Inflammatory macrophage treated with lipopolysaccharide for 1 hour (primary cell): ENCODE measurements at places on chromosomes 16 and 17.

- no peak for DNase-seq
Observed at GRCh38 chr16:57392694-57393093, 11.9 kb upstream of the CCL17 start.

DNA sequence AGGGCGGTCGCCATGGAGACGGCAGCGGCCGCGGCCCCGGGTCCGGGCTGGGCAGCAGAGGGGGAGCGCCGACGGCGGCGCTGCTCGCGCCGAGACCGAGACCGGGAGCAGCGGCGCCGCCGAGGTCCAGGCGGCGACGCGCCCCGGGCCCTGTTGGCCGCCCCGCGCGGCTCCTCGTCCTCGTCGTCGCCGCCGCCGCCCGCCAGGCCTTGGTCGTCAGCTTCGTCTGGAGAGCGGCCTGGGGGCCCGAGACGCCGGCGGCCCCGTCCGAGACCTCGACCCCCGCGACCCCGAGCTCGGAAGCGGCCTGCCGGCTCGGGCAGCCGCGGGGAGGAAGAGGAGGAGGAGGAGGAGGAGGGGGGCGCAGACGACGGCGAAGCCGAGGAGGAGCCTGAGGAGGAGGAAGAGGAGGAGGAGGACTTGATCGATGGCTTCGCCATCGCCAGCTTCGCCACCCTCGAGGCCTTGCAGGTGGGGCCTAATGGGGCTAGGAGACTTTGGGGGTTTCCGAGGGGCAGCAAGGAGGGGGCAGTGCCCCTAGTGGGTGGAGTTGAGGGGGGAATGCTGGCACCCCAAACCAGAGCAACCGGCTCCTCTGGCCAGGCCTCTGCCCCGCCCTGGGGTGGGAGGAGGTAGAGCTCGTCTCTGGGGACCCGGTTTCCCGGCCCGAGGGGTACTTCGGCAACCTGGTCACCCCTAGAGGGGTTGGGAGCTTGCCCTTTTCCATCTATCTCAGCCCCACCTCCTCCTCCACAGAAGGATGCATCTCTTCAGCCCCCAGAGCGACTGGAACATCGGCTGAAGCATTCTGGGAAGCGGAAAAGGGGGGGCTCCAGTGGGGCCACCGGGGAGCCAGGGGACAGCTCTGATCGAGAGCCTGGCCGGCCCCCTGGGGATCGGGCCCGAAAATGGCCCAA is 1.5 kb downstream of the FBRS start:
- no peak for DNase-seq

- DNase-seq, result no peak
Observed at GRCh38 chr17:6361733-6362132, 73.2 kb downstream of the AIPL1 start.

- DNase-seq, result no peak
Observed at GRCh38 chr17:48868916-48869500, 23.6 kb upstream of the ATP5MC1 start.

- DNase-seq, result no peak
Observed at GRCh38 chr17:45648642-45649041, 135.5 kb upstream of the CRHR1 start.

DNA sequence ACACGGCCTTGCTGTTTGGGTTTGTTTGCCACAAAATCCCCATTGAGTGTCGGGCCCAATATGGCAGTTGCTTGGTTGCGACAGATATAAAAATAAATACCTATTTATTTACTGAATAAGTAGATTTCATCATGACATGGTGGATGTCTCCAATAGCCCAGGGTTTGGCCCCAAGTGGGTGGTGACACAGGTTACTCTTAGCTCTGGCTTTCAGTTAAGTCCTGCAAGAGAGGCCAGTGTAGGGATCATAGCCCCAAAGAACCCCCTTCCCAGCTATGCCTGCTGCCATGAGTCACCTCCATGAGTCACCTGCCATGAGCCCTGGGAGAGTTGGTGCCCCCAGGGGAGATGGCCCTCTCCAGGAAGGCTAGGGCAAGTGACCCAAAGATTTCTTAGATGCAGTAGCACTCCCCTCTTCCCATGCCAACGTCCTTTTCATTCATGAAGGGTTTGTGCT is 78.7 kb upstream of the LGALS9 start:
- no peak for DNase-seq

GRCh38 chr16:25501530-25502255 is 190.1 kb upstream of the HS3ST4 start:
- DNase-seq, result no peak

GRCh38 chr16:68921637-68922036 is 78.3 kb downstream of the TANGO6 start:
- DNase-seq, result no peak

DNA sequence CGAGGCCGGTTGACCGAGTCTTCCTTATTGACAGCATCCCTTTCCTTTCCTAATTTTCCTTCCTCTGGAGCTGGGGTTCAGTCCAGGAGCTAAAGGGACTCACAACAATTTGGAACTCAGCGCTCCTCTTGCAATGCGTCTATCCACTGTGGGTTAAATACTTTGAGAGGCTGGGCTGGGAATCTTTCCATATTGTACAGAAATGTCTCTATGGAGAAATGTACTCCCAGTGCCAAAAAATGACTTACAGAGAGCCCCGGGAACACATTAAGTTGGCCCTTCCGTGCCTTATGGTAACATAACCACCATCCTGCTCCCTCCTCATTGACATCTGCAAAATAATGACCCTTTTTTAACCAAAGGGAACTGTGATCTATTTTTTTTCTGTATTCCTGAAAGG is 192.8 kb downstream of the FTO start:
- DNase-seq, result no peak

GRCh38 chr17:42704490-42704836 is 22.1 kb downstream of the CNTNAP1 start:
- no peak for DNase-seq

DNA sequence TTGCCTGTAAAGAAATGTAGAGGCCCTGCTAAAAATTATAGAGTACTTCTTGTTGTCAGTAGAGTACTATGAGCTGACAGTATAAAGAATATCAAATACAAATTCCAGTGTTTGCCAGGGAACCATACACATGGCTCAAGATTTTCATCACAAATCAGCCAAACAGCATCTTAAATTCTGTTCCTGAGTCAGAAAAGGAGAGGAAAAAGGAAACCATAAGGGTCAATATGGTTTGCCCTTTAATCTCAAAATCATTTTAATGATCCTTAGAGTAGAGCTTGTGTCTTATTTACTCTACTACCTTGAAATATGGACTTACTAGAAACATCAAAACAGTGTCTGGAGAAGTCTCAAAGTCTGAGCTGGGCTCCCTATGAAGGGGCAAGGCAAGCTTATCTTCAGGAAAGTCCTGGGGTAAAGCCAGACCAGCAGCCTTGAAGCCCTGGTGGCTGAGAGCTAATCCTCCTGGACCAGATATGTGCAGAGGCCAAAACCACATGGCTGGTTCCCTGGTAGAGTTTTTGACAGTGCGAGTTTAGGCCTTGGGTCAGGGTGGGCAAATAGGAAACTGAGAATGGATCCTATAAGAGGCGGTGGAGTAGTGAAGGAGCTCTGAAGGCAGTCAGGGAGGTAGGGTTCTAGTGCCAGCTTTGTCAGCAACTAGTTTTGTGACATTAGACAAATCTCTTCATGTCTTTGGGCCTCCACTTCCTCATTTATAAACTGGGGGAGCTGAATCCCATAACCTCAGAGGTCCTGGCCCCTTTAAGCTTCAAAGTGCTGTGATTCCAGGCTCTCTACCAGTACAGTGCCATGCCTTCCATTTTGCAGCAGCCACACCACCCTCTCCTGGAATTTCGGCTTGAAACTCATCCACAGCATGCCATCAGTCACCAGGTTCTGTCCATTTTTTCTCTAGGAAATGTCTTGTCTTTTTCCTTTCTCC is 38.9 kb downstream of the MRTFB start:
- DNase-seq, result no peak

DNA sequence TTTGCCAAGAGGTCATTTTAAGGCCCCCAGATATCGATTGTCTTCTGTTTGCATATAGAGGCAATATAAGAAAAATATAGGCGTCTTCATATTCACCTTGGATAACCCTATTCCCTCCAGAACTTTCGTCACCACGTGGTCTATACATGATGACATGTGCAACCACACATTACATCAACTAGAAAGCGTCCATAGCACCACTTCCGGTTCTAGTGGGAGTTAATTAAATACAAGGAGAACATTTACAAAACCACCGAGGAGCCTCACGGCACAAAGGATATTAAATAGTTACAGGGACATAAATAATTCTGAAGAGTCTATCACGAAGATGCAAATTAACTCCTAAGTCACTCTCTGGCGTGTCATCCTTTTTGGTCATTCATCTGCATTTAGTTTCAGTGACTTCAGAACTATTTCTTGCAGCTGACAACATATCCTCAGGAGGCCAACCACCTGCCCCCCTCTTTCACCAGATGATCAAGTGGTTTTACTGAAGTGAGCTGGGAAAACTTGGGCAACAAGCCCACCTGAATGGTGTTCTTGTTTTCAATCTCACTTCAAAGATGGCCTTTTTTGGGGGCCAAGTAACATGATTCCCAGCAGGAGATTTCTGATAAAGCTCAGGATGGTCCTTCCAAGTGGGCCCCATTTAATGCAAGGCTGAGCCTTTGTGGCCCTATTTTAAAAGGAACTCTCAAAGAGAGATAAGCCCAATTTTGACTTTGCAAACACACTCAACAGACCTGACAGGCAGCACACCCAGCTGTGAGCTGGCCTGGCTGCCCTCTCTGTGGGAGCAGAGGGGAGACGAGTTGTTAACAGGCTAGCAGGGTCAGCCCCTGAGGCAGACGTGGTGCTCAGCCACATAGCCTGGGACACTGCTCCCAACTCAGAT is 15.3 kb downstream of the CMTM3 start:
- peak; percentile 43 for DNase-seq

DNA sequence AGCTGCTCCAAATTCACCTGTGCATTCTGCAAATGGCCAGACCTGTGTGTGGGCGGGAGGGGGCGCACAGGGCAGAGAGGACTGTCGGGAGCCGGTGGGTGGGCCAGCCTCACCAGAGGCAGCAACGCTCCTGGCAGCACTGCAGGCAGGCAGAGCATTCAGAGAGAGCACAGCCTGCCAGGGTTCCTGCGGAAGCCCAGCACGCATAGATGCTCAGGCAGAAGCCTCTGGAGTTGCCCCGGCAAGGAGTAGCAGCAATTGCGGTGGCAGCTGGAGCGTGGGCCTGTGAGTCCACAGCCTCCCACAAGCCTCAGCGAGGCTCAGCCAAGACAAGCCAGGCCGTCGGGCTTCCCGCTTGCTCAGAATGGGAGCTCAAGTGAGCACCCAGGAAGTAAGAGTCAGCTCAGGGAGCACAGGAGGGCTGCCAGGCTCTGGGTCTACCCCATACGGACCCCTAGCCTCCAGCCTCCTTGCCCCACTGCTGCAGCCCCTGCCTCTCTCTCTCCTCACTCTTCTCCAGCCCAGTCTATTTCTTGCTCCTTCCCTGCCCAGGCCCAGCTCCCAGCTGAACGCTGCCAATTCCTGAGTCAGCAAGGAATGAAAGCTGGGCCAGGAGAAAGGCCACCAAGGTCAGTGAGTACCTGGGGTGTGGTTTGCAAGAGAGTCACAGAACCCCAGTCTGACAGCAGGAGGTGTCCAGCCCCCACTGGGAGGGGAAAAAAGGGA is 9.6 kb downstream of the EMC6 start:
- no peak for DNase-seq

GRCh38 chr16:22633280-22633679 is 122.6 kb downstream of the NPIPB5 start:
- DNase-seq, result no peak

- peak; percentile 76 for DNase-seq
Observed at GRCh38 chr17:35022536-35023063, 40.9 kb downstream of the RFFL start.

GRCh38 chr16:25553711-25554436 is 137.9 kb upstream of the HS3ST4 start:
- no peak for DNase-seq

- DNase-seq, result no peak
Observed at GRCh38 chr17:557371-557770, 157.3 kb downstream of the VPS53 start.

- DNase-seq, result peak; percentile 31
Observed at GRCh38 chr16:81520151-81520470, 75.5 kb downstream of the CMIP start.

DNA sequence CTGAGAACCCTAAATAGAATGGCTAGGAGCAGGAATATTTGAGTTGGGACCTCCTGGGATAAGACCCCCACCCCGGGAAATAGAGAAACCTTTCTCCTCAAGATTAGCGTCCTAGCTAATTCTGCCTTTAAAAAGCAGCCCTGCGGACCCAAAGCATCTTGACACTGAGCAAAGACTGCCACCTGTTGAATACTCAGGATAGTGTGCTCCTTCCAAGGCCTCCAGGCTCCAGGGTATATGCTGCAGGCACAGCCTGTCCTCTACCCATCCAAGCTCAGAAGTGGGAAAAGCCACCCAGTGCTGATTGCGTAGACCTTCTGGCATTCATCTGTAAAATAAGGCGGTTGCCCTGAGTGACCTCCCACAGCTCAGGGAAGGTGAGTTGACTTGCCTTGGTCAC is 456.2 kb upstream of the DYNLRB2 start:
- peak; percentile 3 for DNase-seq

DNA sequence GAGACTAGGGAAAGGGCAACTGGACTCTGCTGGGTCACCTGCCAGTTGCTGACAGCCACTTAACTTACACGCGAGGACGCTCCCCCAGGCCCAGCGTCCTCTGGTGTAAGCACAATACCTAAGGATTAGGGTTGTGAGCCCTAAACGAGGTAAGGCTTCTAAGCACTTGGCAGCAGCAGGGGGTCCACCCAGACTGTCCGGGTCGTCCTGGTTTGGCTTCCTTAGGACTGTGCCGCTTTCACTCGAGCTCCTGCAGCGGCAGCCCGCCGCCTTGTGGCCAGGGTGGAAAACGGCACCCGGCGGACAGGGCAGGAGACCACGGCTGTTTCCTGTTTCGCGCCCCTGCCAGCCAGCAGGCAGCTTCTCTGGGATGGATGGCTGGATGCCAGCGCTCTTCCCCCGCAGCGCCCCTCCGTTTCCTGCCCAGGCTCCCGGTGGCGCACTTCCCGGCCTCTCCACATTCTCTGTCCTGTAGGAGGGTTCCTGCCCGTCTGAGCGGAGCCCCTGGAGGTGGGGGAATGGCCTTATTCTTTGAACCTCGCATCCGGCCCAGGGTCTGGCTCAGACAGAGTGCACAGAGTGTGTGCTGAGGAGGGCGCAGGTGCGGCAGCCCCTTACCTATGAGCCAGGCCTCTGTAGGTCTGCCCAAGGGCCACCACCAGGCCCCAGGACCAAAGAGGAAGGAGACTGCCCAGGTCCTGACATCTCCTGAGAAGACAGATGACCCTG is 47.0 kb upstream of the AMZ2 start:
- DNase-seq, result peak; percentile 48

GRCh38 chr16:57630931-57631845 is 2.8 kb downstream of the ADGRG1 start:
- DNase-seq, result no peak

GRCh38 chr16:79970551-79971236 is 370.2 kb upstream of the MAF start:
- DNase-seq, result no peak

GRCh38 chr16:56632156-56632847 is at the start of gene MT1M:
MT1M (plus strand) TSS chr16:56632659; CDS start chr16:56632732, 73 bp downstream.
- no peak for DNase-seq

DNA sequence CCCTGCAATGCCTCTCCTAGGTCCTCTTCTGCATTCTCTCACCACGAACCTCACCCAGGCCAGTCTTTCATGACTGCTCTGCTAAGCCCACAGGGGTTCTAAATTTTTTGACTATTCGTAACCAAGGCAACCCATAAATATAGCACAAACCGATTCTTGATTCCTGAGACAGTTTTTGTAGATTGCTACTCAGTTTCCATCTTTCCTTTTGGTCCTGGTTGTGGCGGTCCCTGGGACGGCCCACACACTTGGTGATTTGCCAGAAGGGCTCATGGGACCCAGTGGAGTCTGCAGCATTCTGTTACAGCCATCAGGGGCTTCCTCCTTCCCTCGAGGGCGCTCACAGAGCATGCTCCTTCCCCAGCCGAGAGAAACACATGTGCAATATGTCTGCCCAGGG is 23.4 kb upstream of the MGAT5B start:
- no peak for DNase-seq
